DMS 273 treated with DMSO at 0.1 percent for 48 hours (cell line): ENCODE measurements at places on chromosomes 5 and 9.

DNA sequence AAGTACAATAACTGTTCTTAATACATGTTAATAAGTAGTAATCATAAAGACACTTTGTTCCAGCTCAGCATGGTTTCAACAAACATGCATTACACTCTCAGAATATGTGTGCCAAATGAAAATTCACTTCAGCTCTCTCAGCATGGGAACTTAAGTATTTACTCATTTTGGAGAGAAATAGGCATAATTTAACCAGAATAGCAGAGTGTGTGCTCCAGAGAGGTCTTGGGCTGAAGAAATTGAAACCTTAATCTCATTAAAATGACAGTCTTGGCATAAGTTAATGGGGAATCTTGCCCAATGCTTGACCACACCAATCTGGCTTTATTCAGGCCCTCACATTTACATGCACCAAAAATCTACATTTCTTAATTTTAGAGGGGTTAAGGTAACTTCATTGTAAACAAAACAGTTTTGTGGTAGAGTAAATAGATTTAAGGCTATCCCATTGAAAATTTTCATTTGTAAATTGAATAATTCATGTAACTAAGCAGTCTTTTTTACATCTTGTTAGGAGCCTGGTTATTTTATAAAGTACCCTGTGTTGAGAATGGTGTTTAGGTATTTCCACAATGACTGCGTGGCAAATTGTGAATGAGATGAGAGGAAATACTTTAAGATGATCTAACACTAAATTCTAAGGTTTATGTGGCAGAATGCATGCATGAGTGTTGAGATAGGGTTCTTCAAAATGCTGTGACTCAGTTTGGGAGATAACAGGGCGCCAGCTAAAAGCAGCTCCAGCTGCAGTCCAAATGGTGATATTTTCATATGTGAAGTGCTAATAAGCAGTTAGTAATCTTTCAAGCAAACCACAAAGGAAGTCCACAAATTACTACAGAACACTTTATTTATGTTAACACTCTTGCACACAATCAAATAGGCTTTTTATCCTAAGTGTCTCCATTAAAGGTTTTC, 11.3 kb upstream of the LOX start:
- no peak for DNase-seq

DNA sequence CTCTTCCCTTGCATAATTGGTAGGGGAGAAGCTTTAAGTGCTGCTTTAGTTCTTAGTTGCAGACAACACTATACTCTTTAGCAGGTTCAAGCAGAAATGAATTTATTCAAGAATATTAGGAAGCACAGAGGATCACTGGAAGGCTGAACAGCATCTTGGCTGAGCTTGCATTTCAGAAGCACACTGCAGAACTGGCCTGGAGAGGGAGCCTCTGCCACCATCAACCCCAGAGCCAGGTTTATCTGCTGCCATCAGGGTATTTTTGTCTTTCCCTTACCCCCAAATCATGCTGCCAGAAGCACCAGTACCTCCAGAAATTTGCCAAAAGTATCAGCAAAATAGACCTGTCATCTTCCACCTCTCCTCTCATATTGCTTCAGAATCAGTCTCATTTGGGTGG, 440.7 kb downstream of the DMAC1 start:
- DNase-seq, result no peak

DNA sequence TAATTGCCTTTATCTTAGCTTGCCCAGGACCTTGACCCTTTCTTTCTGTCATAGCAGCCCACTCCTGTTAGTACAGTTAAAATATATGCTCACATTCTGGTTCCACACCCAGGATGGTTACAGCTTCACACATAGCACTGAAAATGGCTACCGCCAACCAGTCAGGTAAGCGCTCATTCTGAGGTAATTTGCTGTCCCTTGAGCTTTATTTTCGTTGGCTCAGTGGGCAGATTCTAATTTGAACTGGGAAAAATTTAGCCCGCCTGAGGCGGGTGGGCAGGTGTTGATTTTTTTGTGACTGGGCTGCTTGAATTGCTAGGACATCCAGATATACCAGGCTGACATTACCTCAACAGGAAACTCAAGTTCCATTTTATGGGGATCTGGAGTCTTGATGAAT, 137.5 kb downstream of the KCTD16 start:
- no peak for DNase-seq

DNA sequence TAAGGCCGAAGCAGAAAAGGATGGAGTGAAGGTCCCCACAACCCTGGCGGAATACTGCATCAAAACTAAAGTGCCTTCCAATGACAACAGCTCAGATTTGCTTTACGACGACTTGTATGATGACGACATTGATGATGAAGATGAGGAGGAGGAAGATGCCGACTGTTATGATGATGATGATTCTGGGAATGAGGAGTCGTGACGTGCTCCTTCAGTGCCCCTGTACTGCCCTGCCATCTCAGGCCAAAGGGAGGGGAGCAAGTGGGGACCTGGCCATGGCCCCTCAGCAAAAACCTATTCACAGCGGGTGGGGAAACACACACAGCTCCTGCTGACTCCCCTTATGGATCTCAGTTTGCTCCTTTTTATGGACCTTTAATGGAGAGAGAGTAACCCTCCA, 100.1 kb downstream of the UBE2R2 start:
- DNase-seq, result no peak

- no peak for DNase-seq
Observed at GRCh38 chr9:89116064-89116804, 62.4 kb downstream of the SHC3 start.

GRCh38 chr5:168188182-168188581, 103.3 kb upstream of the WWC1 start:
- no peak for DNase-seq

DNA sequence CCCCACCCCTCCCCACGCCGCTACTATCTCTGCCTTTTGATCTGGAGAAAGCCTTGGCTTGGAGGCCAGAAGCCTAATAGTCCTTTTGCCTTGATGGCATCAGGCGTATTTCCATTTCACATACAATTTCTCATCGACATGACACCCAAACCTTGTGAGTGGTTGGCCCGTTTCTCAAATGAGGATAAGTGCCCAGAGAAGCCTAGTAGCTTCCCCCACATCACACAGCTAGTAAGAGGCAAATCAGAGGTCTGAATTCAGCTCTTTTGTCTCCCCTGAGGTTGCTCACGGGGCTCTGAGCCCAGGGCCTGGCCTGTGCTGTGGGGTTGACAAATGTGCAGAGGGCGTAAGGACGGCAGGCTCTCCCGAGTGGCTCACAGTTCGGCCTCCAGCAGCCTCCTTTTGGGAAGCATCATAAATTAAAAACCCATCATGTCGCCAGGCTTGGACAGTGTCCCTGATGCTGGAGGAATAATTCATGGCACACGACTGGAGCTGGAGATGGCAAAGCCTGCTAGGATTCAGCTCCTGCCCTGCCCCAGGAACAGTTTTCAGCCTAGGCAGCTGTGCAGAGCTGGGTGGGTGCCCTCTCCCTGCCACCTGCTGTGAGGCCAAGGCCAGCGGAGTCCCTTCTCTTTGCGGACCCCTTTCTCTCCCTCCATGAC, 263.8 kb downstream of the NSG2 start:
- no peak for DNase-seq

DNA sequence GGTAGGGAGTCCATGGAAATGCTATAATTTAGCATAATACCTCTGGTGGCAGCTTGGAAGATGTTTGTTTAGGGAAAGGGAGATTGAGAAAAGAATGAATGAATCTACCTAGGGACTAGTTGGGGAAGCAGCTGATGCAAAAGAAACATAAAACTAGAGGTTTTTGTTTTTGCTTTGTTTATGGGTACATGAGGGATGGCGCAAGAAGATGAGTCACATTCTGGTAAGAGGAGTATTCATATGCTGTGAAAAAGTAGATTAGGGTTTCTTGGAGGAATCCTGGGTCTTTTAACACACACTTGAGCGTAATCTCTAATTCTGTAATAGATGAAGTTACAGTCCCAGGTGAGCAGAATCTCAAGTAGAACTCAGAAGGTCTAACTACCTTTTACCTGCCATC, 17.1 kb downstream of the C9orf43 start:
- no peak for DNase-seq

GRCh38 chr5:16615741-16616535, 859 bp downstream of the RETREG1 start:
- DNase-seq, result no peak

GRCh38 chr9:79975621-79976256, 404.0 kb downstream of the TLE4 start:
- no peak for DNase-seq

- no peak for DNase-seq
Observed at GRCh38 chr5:169067751-169068173, 233.2 kb downstream of the SLIT3 start.

DNA sequence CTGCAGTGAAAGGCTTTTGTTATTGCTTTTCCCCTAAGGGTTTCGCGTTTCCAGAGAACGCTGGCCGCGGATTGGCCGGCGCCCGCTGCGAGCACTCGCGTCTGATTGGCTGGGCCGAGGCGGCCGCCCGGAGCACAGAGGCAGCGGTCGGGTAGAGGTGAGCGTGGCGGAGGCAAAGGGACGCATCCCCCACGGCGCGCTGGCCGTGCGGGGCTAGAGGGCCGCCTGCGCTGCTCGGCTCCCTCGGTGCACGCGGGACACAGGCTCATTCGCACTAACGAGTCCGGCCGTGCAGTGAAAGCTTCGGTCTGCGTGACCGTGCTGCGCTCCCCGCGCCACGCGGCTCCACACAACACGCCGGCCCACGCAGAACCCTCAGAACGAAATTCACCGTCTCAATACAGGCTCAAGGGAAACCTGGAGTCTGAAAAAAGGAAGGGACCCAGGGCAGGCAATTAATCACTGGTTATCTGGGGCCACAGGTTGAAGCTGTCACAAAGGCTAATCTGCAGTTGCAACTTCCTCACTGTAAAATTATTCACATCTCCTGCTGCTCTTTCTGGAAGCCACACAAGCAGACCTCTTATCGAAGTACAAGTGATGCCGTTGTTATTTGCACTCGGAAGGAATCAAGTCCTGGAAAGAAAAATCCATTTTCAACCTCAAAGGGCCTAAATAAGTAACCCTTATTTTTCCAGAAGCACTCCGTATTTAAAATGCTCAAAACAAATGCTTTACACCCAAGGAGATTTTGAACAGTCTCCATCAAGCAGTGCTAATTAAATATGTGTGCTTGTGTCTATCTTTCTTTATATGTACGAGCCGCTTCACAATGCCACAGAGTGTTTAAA, 94.6 kb downstream of the ZNF608 start:
- DNase-seq, result peak; percentile 59

GRCh38 chr9:19408316-19408692, 505 bp upstream of the ACER2 start:
- DNase-seq, result no peak

DNA sequence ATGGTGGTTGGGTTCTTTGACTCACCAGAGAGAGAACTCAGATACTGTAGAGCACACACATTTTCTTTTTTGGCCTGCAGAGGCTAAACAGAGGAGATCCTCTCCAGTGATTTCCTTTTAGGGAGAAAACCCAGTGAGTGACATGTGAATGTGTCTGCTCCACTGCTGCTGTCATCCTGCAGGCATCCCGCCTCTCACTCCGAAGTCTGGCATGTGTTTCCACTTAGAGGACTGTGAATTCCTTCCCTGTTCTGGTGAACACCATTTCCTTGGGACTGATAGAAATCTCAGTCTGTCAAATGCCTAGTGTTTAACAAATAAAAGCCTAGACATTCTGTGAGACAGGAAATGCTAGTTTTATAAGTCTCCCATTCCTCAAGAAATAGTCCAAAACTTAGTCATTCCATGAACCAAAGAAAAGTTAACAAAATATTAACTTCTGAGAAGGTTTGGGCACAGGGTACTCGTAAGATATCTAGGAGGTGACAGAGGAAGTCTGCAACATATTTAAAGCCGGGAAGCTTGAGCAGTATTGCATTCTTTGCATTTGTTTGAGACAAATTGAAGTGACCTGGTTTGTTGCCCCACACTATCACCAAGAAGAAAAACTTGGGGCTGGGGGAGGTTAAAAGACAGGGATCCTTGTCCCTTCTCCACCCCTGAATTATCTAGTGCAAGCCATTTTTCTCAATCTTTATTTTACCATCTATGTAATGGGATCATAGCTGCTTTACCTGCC, 74.9 kb upstream of the NIPAL4 start:
- no peak for DNase-seq

- no peak for DNase-seq
Observed at GRCh38 chr5:2375757-2376250, 375.7 kb downstream of the IRX2 start.

GRCh38 chr5:150801117-150801927, 22.8 kb downstream of the SMIM3 start:
- peak; percentile 43 for DNase-seq

GRCh38 chr9:120603591-120603990, 23.6 kb upstream of the CDK5RAP2 start:
- DNase-seq, result no peak

DNA sequence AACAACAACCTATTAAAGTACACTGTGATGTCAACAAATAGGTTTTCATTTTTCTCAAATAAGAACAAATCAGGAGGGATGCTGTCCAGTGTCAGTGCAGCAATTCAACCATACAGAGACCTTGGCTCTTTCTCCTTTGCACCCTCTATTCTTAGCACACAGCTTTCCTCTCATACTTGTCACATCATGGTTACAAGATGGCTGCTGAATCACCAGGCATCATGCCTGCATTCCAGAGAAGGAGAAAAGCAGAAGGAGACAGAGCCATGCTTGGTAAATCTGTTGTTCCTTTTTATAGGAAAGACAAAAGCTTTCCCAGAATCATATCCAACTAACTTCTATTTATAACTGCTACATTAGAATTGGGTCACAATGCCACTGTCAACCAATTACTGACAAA, 124.7 kb upstream of the VLDLR start:
- no peak for DNase-seq

DNA sequence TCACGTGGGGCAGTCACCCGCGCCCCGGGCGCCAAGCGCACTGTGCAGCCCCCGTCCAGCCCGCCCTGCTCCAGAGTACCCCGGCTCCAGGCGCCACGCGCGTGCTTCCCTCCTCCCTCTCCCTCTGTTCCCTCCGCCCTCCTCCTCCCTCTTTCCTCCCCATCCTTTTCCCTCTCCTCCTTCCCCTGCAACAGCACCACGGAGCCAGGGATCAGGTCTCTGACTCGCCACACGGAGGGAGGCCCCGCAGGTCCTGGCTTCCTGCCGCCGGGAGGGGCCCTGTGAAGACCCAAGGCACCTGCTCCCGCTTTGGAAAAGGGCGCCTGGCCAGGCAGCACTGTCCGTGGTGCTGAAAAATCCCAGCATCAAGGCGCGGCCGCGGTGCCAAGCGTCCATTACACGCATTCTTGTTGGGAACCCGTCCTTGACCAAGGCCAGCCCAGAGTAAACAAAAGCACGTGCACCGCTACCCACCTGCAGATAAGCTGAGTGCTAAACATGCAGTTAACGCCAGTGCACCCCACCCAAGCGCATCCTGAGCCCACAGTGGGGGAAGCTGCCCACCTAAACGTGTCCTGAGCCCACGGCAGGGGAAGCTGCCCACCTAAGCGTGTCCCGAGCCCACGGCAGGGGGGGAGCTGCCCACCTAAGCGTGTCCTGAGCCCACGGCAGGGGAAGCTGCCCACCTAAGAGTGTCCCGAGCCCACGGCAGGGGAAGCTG, 21.7 kb downstream of the SLC6A18 start:
- no peak for DNase-seq

GRCh38 chr9:123399803-123400378, 43.9 kb downstream of the CRB2 start:
- DNase-seq, result no peak

- no peak for DNase-seq
Observed at GRCh38 chr9:104879555-104880309, 48.2 kb downstream of the ABCA1 start.

- no peak for DNase-seq
Observed at GRCh38 chr5:83714810-83715209, 5.8 kb downstream of the HAPLN1 start.

GRCh38 chr5:10707198-10708142, 53.6 kb downstream of the DAP start:
- DNase-seq, result no peak

GRCh38 chr9:107614765-107615164, 125.2 kb upstream of the KLF4 start:
- DNase-seq, result no peak
